Epithelial cell of umbilical artery (primary cell): ENCODE measurements at places on chromosomes 6 and 20. TPM values are rescaled to one million over a fixed set of nuclear protein-coding genes. Genes with fewer than 3 reads are reported as not detected.

The C20orf204 gene
- total RNA-seq = 2.6 and 3.0 TPM in 2 replicates

The C6orf141 gene
- total RNA-seq = 2.6 and 2.7 TPM in 2 replicates

The STX16 gene
- total RNA-seq = 35.1 and 56.1 TPM in 2 replicates

The EFCAB8 gene
- under 0.01 TPM in 1 of 2 replicates, not detected in the other for total RNA-seq

The FKBP1C gene
- total RNA-seq = 0.97 TPM in 1 of 2 replicates, not detected in the other

The BPIFA1 gene
- not detected in 2 replicates for total RNA-seq

The FAM184A gene
- total RNA-seq = under 0.01 TPM in 2 replicates

The SLC17A1 gene
- total RNA-seq = not detected in 2 replicates

The PTCRA gene
- total RNA-seq = not detected in 2 replicates

The ADGB gene
- not detected in 2 replicates for total RNA-seq

The ZNF391 gene
- total RNA-seq = 0.32 and 0.76 TPM in 2 replicates

The MEP1A gene
- not detected in 2 replicates for total RNA-seq

The GZF1 gene
- total RNA-seq = 14.0 and 20.1 TPM in 2 replicates
